ENCODE measurements at places on chromosomes 2 and 18.

- no peaks in the 10 kb centered on the region for H3K4me1 ChIP-seq
- H3K36me3 ChIP-seq, result no peaks in the 10 kb centered on the region
- H3K27ac ChIP-seq, result no peak overlapping the region
- no peak overlapping the region for H3K4me3 ChIP-seq
- no peak for DNase-seq
Measured at GRCh38 chr2:46954951-46955571, 39.5 kb upstream of the MCFD2 start.

DNA sequence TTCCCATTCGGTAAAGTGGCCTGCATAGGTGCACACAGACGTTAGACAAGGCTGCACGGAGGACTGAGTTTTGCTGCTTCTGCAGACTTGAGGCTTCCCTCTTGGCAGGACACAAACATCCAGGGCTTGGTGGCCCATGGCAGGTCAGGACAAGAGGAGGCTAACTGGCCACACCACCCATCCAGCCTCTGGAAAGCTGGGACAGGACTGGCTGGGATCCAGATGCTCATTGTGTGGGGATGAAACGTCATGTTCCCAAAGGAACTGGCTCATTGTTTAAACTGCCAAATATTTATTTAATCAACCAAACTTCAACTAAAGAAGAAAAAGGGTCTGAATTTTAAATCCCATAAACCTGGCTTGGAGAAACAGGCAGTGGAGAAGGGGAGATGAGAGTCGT is 239.1 kb upstream of the EPAS1 start:
- DNase-seq, result no peak
- no peaks in the 10 kb centered on the region for H3K36me3 ChIP-seq
- H3K4me1 ChIP-seq, result no peaks in the 10 kb centered on the region
- no peaks in the 10 kb centered on the region for H3K27me3 ChIP-seq

GRCh38 chr2:238719641-238720040 is 128.2 kb upstream of the TWIST2 start:
- no peaks in the 10 kb centered on the region for H3K27me3 ChIP-seq
- no peak overlapping the region for H3K4me3 ChIP-seq
- no peak overlapping the region for H3K27ac ChIP-seq
- H3K4me1 ChIP-seq, result 0 out of 2 replicates have a peak, but pooled peaks cover 2% of the 10 kb centered on the region

DNA sequence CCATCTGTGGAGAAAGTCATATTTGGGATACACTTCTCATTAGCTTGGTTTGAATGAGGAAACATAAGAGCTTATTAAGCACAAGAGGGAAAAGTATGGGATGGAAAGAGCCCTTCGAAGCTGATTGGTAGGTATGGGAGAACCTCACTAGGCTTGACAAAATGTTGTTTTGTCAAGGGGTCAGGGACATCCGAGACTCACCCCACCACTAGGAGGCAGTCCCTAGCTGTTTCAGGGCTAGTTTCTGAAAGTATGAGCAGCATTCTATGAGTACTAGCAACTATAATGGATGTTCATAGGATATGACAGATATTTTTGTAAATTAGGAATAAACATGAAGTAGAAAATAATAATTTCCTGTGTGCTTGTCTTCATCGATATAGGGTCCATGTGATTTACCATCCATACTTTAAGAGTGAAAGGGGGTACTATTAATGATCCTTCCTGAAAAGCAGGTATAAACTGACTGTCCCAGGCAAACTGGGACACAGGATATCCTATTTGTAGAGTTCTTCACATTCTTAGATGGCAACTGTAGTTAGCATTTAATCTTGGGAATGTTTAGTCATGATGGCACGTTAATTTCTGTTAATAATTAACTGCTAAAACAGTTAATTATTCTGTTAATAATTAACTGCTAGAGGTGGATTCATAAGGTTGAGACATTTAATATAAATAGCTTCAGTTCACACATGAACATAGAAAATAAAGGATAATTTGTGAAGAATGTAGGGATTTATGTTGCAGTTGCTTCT is 28.4 kb downstream of the OTX1 start:
- no peaks in the 10 kb centered on the region for H3K27me3 ChIP-seq
- H3K4me1 ChIP-seq, result no peaks in the 10 kb centered on the region
- no peak overlapping the region for H3K4me3 ChIP-seq
- no peak overlapping the region for H3K27ac ChIP-seq
- no peaks in the 10 kb centered on the region for H3K36me3 ChIP-seq

DNA sequence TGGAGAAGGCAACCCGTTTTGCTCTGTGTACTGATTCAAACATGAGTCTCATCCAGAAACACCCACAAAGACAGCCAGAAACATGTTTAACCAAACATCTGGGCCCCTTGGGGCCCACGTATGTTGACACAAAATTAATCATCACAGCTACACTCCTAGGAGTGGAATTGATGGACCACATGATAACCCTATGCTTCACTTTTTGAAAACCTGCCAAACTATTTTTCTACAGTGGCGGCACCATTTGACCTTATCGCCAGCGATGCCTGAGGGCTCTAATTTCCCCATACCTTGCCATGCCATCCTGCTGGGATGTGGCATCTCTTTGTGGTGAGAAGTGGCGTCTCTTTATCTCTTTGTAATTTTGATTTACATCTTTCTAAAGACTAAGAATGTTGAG is 38.5 kb downstream of the PSMG2 start:
- no peaks in the 10 kb centered on the region for H3K4me1 ChIP-seq
- DNase-seq, result no peak
- no peak overlapping the region for H3K27ac ChIP-seq
- no peaks in the 10 kb centered on the region for H3K27me3 ChIP-seq
- no peak overlapping the region for H3K4me3 ChIP-seq

GRCh38 chr2:206442833-206443734 is at the start of gene ADAM23:
Gene ADAM23, plus strand, starts transcription at chr2:206443532. Its CDS starts 335 bp downstream, at chr2:206443867.
- peaks cover 9% of the 10 kb centered on the region for H3K27me3 ChIP-seq
- DNase-seq, result peak; percentile 39
- H3K36me3 ChIP-seq, result no peaks in the 10 kb centered on the region
- no peak within 1 kb of the TSS for H3K27ac ChIP-seq
- peaks cover 12% of the 10 kb centered on the region for H3K4me1 ChIP-seq

- H3K36me3 ChIP-seq, result no peaks in the 10 kb centered on the region
- no peak for DNase-seq
- H3K27me3 ChIP-seq, result no peaks in the 10 kb centered on the region
- H3K4me3 ChIP-seq, result no peak overlapping the region
- H3K4me1 ChIP-seq, result no peaks in the 10 kb centered on the region
Measured at GRCh38 chr2:105718846-105719481, 25.7 kb upstream of the NCK2 start.

GRCh38 chr2:54634564-54635511 is 88.6 kb upstream of the EML6 start:
- no peaks in the 10 kb centered on the region for H3K27me3 ChIP-seq
- H3K27ac ChIP-seq, result no peak overlapping the region
- H3K4me1 ChIP-seq, result no peaks in the 10 kb centered on the region
- H3K4me3 ChIP-seq, result no peak overlapping the region

DNA sequence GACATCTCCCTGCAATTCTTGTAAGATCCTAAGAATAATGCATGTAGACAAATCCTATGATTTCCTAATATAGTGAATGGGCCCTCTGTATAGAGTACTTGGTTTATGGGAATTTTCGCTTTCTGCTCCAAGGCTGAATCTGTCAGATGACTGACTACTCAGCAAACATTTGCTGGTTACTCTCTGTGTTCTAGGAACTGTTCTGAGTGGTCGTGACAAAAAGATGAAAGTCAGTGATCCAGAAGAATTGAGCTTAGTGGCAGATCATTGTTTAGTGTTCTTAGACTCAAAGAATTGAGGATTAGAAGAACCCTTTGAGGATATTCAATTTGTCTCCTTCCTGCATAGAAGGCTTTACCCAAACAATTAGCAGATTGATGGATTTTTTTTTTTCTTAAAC is 10.0 kb downstream of the XRCC5 start:
- H3K27ac ChIP-seq, result no peak overlapping the region
- no peak for DNase-seq
- no peaks in the 10 kb centered on the region for H3K27me3 ChIP-seq
- H3K4me1 ChIP-seq, result no peaks in the 10 kb centered on the region
- H3K4me3 ChIP-seq, result no peak overlapping the region
- H3K36me3 ChIP-seq, result peaks cover 86% of the 10 kb centered on the region

GRCh38 chr2:82342356-82342755 is 2037.8 kb upstream of the LRRTM1 start:
- no peak overlapping the region for H3K4me3 ChIP-seq
- H3K4me1 ChIP-seq, result no peaks in the 10 kb centered on the region
- no peak for DNase-seq
- H3K36me3 ChIP-seq, result no peaks in the 10 kb centered on the region

Measured in H1 (cell line).